ENCODE measurements at places on chromosomes 2 and 18.

DNA sequence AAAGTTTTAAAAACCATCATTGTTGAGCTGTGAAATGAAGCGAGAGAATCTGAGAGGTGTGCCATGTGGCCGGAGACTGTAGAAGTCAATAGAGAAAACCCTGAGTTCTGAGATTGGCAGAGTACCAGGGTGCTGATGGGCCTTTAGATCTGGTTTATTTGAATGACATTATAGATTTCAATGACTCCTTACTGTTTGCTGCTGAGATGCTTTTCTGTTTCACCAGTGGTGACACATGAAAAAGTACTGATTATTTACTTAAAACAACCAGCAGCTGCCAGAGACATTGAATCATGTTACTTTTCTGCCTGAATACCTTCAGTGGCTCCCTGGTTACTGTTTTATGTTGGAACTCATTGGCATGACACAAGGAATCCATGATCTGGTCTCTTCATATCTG lies 602.7 kb upstream of the ZNF804A start:
- DNase-seq, result peak; percentile 90

DNA sequence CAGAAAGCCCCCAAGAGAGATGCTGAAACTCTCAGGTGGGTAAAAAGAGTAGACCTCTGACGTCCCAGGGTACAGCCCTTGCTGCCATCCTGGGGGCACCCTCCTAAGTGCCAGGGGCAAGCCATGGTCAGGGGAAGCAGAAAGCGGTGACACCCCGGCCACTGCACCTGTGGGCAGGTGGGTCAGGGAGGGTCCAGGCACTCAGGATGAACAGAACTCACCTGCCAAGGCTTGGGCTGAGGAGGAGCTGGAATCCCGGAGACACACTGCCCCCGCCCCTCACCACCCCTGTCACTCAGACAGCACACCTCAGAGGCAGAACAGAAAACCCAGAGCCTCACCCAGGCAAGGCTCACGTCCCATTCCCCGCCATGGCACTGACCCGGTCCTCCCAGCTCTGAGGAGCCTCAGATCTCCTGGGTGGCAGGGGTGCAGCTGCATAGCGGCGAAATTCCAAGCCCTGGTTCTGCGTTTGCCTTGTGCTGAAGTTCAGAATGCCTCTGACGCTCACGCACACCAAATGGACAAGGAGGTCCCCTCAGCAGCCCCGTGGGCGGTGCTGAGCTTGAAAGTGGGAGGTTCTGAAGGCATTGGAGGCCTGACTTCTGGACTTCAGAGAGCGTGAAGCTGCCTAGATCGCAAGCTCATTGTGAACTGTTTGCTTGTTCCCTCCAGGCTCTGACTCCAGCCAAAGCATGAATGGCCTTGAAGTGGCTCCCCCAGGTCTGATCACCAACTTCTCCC lies 4.3 kb downstream of the GPR17 start:
- DNase-seq, result no peak

GRCh38 chr2:241373446-241373845 lies 17.4 kb downstream of the FARP2 start:
- peak; percentile 82 for DNase-seq

- DNase-seq, result no peak
Observed at GRCh38 chr2:48767330-48767729, 11.8 kb upstream of the LHCGR start.

DNA sequence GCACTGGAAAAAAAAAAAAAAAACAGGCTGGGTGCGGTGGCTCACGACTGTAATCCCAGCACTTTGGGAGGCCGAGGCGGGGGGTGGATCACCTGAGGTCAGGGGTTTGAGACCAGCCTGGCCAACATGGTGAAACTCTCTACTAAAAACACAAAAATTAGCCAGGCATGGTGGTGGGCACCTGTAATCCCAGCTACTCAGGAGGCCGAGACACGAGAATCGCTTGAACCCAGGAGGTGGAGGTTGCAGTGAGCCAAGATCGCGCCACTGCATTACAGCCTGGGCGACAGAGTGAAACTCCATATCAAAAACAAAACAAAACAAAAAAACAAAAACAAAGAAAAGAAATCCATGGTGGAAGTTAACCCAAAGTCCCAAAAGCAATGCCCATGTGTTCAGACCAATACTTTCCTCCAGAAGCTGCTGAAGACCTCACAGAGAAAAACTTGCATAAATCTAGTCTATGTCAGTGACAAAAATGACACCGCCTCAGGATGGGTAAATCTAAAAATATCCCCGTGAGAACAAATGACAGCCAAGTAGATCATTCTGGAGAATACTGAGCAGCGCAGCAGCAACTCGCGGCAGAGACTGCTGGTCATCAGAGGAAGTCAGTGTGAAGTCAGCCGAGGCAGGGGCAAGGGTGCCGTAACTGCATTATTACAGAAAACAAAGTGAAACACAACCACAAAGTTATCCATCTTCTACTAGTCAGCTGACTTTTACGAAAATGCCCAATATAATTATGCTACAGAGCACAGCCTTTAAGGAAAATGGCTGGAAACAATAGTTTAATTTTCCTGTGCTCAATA lies 41.0 kb downstream of the LPIN2 start:
- no peak for DNase-seq

DNA sequence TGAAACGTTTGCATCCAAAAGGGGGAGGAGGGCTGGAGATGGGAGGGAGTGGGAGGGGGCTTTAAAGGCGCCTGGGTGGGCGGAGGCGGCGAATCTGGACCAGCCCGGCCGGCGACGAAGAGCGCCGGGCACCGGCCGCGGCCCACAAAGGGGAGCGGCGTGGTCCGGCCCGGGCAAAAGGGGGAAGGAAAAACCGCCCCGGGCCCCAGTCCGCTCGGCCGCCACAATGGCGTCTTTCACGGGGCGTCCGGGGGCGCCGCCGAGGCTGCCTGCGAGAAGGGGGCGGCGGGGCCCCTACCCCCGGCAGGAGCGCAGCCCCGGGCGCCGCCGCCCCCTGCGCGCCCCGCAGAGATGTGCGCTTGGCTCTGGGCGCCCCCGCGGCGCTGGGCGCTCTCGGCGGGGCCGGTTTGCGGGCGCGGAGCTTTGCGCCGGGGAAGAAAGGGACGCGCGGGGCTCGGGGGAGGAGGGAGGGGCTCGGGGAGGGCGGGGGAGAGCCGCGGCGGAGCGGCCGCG lies 108.1 kb upstream of the KCTD1 start:
- DNase-seq, result no peak

DNA sequence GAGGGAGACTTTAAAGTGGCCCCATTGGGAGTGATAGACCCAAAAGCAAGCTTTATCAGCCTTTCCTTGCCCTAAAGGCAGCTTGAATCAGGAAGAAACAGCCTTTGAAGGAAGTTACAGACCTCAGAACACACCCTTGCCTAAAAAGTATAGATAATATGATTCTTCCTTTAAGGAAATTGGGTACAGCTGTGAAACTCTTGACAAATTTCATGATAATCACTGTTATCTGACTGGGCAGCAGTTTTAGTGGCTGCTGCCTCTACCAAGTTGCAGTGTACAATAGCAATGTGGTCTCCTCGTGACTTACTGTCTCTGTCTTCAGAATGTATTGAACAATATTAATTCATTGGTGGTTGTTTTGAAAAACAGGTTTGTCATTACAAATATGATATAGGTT lies 16.7 kb downstream of the HOXD1 start:
- no peak for DNase-seq

- DNase-seq, result no peak
Observed at GRCh38 chr18:71998547-71999097, 545.5 kb downstream of the CBLN2 start.

- DNase-seq, result no peak
Observed at GRCh38 chr18:26519114-26519513, 29.2 kb downstream of the KCTD1 start.

DNA sequence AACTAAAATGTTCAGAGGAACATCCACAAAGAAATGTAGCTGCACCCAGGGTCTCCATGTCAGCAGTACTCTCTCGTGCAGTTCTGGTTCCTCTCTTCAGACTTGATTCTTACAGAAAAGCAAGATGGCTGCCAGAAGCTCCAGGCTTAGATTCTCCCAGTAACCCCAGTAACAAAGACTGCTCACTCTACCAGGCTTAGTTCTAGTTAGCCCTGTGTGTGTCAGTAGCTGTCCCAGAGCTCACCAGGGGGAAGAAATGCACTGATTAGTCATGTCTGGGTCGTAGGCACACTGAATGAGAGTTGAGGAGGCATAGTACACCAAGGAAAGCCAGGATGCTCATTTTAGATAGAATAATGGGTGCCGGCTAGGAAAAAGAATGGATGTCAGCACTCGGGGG lies 395.0 kb upstream of the NRP2 start:
- no peak for DNase-seq

DNA sequence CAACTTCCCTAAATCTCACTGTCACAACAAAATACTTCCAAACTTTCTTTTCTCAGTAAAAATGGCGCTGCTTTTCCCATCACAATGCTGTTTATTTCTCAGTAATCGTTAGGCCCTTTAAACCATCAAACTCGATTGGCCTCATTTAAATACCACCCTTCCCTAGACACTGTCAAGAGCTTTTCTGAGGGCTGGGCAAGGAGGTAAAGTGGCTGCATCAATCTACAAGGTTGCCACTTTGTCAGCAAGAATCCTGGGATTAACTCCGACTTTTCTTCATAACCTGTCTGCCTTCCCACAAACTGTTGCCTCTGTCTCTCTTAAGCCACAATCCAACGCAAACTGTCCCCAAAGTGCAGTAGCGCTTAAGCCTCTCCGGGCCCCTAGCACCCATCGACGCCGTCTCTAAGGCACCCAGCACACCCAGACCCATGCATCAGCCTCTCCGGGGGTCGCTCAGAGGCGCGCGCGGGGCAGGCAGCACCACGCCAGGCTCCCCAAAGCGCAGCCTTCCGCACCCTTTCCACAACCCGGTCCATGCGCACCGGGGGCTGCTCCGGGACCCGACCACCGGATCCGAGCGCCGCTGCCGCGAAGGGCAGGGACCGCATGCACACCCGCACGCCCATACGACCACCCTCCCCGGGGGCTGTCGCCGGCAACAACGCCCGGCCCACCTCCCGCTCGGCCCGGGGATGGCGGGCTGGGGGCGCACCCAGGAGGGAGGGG lies 683 bp downstream of the MBOAT2 start:
- peak; percentile 60 for DNase-seq

Data from NCI-H2171 treated with DMSO at 0.1 percent for 48 hours (cell line).